Tibial nerve (tissue), 4 donors: ENCODE measurements at places on chromosomes 2 and 18. TPM values are rescaled to one million over a fixed set of nuclear protein-coding genes. Genes with fewer than 3 reads are reported as not detected.

The REG3A gene
- not detected for total RNA-seq

DNA sequence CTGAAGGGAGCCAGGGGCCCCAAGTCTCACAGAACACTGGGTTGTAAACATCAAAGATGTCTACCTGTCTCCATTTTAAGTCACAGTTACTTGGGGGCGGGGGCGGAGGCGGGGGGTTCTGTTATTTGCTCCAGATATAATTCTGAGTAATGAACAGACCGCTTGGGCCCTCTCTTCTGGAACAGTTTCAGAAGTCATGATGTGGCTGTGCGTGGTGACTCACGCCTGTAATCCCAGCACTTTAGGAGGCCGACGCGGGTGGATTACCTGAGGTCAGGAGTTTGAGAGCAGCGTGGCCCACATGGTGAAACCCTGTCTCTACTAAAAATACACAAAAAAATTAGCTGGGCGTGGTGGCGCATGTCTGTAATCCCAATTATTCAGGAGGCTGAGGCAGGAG is 157.9 kb upstream of the APCDD1 start:
- no peak for DNase-seq

The PAX8 gene
- total RNA-seq, result 3.9 TPM

The RIT2 gene
- total RNA-seq, result not detected

The DSG4 gene
- total RNA-seq, result not detected

DNA sequence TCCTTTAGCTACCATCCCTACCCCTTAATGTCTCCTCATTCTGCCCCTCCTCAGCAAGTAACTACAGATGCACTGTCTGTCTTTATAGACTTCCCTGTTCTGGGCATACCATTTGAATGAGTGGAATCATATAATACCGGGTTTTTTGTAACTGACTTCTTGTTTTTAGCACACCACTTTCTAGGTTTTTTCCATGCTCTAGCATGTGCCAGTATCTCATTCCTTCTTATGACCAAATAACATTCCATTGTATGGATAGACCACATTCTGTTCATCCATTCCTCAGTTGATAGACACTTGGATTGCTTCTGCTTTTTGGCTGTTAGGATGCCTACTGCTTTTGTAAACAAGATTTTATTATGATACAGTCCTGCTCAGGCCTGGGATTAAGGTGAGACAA is 154.7 kb downstream of the TSN start:
- no peak for DNase-seq
